Left colon (tissue), 2 donors: ENCODE measurements at places on chromosomes 4 and X.
A peak's percentile ranks its signal among the peaks of the same experiment; 100 is the strongest.

DNA sequence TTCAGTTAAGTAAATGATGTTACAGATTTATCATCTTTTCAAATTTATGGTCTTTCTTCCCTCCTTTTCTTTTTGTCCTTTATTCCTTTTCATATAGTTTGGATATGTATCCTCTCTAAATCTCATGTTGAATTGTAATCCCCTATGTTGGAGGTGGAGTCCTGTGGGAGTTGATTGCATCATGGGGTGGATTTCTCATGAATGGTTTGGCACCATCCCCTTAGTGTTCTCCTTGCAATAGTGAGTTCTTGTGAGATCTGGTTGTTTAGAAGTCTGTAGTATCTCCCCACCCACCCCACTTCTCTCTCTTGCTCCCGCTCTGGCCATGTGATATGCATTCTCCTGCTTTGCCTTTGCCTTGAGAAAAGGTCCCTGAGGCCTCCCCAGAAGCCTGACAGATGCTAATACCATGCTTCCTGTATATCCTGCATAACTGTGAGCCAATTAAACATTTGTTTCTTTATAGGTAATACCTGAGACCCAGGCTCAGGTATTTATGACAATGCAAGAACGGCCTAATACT, 236.7 kb downstream of the PRDM5 start:
- no peak for DNase-seq

DNA sequence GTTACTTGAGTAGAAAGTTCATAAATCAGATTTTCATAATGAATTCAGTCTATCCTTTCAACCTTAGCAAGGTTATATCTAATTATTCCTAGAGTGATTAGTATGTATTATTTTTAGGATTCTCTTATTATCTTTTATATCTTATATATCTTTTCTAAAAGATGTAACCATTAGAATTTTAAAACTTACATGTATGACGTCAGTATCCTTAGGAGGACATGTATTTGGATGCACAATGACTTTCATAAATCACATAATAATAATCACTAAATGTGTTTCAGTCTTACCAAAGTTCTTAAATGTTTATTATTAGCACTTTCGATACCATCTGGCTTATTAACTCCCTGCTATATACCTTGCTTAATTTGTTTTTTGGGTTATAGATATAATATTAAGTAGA, 1400.5 kb upstream of the IGFBP7 start:
- DNase-seq, result no peak

DNA sequence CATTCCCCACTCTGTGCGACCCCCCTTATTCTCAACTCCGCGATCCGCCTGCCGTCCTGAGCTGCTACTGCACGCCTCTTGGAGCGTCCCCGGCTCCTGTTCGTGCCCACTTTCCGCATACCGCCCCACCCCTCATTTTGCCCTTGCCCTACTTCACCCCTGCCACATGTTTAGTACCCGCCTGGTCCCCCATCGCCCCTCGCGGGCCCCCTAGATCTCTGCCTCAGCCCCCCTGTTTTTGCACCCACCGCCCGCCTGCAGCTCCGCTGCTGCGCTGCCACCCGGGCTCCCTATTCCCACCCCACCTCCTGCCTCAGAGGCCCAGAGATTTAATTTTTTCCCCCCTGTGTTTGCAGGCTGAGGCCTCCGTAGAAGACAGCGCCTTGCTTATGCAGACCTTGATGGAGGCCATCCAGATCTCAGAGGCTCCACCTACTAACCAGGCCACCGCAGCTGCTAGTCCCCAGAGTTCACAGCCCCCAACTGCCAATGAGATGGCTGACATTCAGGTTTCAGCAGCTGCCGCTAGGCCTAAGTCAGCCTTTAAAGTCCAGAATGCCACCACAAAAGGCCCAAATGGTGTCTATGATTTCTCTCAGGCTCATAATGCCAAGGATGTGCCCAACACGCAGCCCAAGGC, 1.4 kb downstream of the MAGED1 start:
- no peak for DNase-seq

DNA sequence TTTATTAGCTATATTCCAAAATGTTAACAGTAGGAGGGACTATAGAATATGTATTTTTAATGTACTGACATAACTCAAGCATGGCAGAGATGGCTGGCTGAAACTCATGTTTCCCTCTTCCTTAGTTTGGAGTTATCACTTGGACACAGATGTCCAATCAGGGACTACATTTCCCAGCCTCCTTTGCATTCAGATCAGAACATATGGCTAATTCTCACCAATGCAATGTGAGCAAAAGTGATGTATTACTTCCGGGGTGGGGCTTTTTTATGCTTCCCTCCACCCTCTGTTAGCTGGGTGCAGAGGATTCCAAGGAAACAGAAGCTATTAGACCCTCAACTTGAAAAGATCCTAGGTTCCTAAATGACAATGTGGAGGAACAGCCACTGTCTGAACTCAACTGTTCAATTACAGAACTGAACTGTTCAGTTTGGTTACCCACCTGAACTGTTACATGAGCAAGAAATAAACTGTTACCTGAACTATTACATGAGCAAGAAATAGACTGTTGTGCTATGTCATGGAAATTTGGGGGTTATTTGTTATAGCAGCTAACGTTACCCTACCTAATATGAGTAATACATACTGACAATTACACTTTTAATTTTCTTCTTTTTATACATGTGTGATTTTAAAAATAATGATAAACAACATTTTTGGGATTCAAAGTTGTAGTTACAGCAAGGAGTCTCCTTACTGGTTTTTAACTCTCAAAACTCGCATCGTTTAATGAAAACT, 29.6 kb upstream of the ERVMER34-1 start:
- no peak for DNase-seq

GRCh38 chr4:26583538-26583864, 383 bp upstream of the TBC1D19 start:
- DNase-seq, result no peak

DNA sequence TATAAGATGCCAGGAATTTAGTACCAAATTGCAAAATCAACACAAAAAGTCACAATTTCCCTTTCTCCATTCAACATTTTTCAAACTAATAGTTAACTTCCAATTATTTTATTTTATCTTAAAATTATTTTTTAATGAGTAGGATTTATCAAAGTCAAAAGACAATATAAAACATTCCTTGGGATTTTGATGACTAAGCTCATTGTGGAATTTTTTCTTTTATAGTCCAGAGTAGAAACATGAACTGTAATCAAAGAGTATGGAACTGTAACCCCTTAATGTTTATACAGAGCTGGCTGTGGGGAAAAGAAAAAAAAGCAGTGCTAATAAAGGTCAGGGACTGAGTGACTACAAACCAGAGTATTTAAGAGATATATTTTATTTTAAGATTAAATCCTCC, 368.6 kb upstream of the CPXCR1 start:
- no peak for DNase-seq

- DNase-seq, result no peak
These were observed 504.5 kb upstream of the GALNTL6 start for GRCh38 chr4:171308661-171309060.

GRCh38 chr4:113088050-113088449, 38.6 kb downstream of the ANK2 start:
- no peak for DNase-seq

- DNase-seq, result no peak
These were observed 26.4 kb upstream of the AKAP17A start for GRCh38 chrX:1564750-1565683.

GRCh38 chr4:170374770-170375169, 285.0 kb upstream of the AADAT start:
- peak; percentile 23 for DNase-seq

GRCh38 chr4:13681570-13681969, 54.0 kb upstream of the BOD1L1 start:
- no peak for DNase-seq

DNA sequence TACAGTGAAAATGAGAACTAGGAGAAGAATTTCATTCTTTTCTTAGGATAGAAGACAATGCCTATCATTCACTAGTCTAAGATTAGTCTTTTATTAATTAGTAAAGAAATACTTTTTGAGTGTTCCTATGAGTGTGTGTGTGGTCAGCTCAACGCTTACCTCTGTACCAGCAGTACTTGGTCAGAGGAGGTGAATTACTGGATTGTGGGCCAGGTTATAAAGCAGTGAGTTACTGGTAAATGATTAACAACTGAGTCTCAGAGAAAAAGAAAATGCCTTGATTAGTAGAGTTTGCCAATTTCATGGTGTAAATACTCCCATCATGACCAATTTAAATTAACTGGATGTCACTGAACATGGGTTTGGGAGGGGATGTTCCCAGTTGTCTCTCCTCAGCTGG, 444.6 kb downstream of the STIM2 start:
- DNase-seq, result no peak

- no peak for DNase-seq
These were observed at the start of gene SHROOM3 for GRCh38 chr4:76434901-76435527. Gene SHROOM3, plus strand, starts transcription at chr4:76435229. Its CDS starts 824 bp downstream, at chr4:76436053.

- no peak for DNase-seq
These were observed 14.3 kb downstream of the HNRNPDL start for GRCh38 chr4:82415922-82416365.

DNA sequence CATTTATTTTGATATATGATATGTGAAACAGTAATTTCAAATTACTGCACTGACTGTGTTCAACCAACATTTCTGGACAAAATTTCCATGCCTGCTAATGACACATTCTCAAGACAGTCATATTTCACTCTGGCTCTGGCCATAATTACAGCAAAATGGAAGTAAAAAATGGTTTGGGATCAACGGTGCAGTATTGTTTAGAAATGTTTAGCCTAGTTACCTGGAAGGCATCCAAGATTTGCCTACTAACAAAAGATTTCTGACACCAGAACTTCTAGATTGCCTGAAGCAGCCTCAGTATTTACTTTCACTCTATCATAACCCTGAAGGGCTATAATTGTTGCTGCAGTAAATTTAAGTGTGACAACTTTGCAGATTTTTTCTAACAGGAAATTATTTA, 416.3 kb downstream of the PCDH10 start:
- DNase-seq, result no peak

GRCh38 chr4:8919651-8920288, 48.1 kb upstream of the HMX1 start:
- no peak for DNase-seq

GRCh38 chrX:10086676-10087075, 70.1 kb upstream of the CLCN4 start:
- DNase-seq, result no peak

DNA sequence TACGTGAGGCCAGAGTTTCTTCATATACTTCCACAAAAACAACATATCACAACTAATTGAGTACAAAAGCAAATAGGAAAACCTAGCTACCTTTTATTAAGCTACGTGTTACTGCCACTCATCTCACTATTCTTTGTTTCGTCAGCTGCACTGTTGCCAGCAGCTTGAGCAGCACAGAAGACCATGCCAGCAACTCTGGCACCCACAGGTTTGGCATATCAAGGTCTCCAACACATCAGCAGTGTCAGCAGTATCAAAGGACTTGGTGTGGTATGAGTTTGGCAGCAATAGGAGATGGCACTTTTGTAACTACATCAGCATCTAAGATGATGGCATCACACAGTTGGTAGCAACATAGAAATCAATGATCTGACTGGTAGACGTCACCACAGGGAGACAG, 30.7 kb downstream of the CDKL2 start:
- no peak for DNase-seq

GRCh38 chrX:25897758-25898157, 240.4 kb upstream of the MAGEB18 start:
- no peak for DNase-seq

GRCh38 chr4:13984991-13985800, 357.7 kb upstream of the BOD1L1 start:
- DNase-seq, result no peak

- DNase-seq, result no peak
These were observed 27.1 kb upstream of the HOPX start for GRCh38 chr4:56708146-56708545.

DNA sequence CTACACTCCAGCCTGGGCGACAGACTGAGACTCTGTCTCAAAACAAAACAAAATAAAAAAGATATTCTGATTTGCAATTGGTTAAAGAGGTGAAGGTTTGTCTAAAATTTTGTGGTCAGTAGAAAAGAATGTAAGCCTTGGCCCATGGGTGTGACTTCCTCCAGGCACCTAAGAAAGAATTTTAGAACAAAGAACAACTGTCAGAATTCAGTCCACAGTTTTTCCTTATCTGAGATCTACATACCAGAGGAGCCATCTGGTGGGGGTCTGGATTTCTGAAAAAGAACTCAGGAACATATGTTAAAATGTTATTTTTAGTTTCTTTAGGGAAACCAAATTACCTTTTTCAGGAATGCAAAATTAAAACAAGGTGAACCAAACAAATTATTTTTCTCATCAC, 434.1 kb downstream of the ANKRD50 start:
- no peak for DNase-seq

DNA sequence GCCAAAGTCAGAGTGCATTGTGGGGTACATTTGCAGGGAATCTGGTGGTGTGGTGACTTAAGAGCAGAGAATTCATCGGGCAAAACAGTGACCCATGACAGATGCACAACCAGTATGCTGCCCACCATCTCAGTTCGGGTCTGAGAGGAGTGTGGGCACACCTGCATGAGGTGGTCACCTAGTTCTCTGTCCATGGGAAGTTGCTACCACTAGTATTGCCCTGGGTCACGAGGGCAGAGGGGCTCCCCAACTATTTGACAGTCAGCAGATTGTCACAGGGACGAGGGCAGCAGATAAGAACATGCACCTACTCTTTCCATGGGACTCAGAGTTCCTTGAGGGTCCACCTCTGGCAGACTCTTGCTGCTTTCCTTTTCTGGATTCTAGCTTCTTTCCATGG, 305.2 kb upstream of the MAOA start:
- DNase-seq, result no peak

DNA sequence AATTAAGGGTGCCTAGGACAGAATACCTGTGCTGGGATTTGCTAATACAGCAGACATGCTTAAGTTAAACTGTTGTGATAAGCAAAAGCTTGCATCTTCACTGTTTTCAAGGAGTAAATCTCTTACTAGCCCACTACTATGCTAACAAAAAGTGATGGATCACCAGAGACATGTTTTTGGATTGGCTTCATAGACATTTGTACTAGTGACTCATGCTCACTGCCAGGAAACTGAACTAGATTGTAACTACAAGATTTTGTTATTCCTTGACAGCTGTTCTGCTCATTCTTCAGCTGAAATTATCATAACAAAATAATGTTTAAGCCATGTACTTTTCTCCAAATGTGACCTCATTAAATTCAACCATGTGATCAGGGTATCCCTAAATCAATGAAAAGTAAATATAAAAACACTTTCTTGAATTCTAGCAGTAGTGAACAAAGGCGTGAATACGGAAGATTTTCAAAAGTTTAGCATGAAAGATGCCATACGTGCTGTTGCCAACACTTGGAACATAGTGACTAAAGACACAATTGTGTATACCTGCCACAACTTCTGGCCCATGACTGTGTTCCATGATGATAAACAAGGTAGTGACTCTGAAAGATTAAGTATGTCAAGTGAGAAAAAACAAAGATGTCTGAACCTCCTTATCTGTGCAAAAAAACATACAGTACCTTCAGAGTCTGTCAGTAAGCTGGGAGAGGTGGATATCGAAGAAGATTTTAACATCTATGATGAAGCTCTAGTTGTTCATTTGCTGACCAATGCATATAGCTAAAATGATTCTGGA, 154.0 kb downstream of the BTC start:
- DNase-seq, result no peak

DNA sequence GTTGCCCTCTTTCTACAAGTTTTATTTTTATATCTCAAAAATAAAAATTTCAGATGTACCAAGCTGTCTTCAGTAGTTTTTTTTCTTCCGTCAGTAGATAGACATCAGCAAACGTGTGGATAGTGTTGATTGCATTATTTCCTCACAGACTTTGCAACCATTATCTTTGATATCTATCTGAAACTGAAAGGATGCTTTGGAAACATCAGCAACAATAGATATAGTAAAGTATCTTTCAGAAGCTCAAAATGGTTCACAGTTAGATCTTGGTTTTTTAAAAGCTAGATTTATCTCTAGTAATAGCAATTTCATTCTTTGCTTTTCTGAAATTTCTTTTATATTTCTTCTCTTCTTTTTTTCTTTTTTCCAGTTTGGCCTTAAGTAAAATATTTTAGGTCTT, 246.9 kb upstream of the PCDH7 start:
- DNase-seq, result no peak
